ENCODE measurements at places on chromosomes 12 and 14. TPM values are rescaled to one million over a fixed set of nuclear protein-coding genes. Genes with fewer than 3 reads are reported as not detected.

DNA sequence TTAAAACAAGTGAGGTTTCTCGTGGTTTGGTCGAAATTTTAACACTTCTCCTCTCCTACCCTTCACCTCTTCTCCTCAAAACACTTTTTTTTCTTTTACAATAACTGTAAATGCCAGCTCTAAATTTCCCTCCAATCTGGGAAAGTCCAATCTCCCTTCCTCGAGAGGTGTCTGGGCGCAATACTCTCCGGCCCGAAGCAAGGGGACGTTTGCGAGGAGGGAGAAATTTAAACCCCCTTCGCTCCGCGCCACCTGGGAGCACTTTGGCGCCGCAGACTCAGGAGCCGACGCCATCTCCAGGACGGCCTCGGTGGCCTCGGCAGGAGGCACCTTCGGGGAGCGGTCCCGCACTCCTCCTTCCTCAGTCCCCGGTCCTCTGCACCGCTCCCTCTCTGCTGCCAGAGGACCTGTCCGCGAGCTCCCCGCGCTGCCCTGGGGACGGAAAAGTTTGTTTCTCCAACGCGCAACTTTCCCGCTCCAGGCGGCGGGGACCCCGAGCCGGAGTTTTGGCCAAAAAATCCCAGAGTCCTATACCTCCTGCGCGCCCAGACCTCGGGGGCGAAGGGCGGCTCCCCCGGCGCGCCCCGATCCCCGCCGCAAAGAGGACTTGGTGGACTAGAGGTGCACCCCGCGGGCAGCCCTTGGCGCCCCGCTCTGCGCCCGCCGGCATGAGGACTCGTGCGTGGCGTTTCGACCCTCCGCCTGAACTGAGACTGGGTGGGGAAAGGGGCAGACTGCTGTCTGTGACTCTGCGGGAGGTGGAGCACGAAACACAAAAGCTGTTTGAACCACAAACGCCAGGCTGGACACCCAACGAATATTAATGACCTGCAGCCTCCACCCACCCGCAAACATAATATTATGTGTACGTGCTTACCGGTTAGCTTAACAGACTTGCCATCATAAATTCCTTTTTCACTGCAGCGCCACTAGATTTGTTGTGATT is 95.2 kb upstream of the HMGA2 start:
- peak; percentile 16 for DNase-seq
- no peak overlapping the region for H3K4me3 ChIP-seq
- H3K27me3 ChIP-seq, result no peaks in the 10 kb centered on the region

DNA sequence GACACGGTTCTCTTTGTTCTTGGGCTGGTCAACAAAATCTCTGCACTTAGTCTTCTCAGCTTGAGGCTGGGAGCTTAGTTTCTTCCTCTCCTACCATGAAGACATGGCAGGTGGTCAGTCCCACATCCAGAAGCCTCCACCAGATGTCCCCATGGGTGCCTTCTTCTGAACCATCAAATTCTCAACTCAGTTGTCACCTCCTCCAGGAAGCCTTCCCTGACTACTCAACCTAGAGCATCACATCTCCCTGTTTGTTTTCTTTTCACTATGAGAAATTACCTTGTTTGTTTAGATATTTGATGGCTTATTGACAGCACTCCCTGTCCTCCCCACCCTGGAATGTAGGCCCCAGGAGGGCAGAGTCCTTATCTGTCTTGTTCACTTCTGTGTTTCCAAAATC is 84.4 kb downstream of the TBX5 start:
- no peak overlapping the region for H3K4me3 ChIP-seq
- H3K36me3 ChIP-seq, result no peaks in the 10 kb centered on the region
- H3K4me1 ChIP-seq, result no peaks in the 10 kb centered on the region
- H3K27me3 ChIP-seq, result no peaks in the 10 kb centered on the region
- H3K27ac ChIP-seq, result no peak overlapping the region

SSTR1 gene
- total RNA-seq, result 2.3 TPM

DNA sequence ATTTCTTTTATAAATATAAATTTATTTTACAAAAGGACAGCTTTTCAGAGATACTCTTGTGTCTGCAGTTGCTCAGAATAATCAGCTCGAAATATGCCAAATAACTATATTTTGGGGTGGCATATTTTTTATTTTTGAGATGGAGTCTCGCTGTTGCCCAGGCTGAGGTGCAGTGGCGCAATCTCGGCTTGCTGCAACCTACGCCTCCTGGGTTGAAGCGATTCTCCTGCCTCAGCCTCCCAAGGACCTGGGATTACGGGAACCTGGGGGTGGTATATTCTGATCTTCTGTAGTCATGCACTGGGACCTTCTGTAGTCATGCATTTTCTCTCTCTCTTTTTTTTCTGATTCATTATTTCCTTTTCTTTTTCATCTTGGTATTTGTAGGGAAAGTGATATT is 135.0 kb upstream of the AMIGO2 start:
- no peak overlapping the region for H3K4me3 ChIP-seq
- DNase-seq, result no peak
- H3K27ac ChIP-seq, result no peak overlapping the region
- no peaks in the 10 kb centered on the region for H3K36me3 ChIP-seq
- H3K27me3 ChIP-seq, result no peaks in the 10 kb centered on the region

DNA sequence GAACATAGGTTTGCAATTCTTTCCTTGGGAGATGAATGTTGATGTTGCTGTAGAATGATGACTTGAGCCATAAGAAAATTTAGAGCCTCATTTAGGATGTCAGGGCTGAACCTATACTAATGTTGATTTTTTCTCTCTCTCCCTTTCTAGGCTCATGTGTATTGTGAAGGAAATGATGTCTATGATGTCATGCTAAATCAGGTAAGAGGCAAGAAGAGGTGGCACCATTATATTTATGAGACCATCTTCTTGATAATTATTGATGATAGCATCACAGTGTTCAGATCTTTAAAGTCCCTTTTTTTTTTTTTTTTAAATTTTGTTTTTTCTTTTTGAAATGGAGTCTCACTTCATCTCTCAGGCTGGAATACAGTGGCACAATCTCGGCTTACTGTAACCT is 3.3 kb downstream of the PARP2 start:
- H3K36me3 ChIP-seq, result no peaks in the 10 kb centered on the region
- DNase-seq, result no peak
- H3K27ac ChIP-seq, result no peak overlapping the region
- H3K27me3 ChIP-seq, result no peaks in the 10 kb centered on the region

C12orf50 gene
- total RNA-seq, result 0.20 TPM

AKAP3 gene
- 2.5 TPM for total RNA-seq

AICDA gene
- total RNA-seq, result not detected

DNA sequence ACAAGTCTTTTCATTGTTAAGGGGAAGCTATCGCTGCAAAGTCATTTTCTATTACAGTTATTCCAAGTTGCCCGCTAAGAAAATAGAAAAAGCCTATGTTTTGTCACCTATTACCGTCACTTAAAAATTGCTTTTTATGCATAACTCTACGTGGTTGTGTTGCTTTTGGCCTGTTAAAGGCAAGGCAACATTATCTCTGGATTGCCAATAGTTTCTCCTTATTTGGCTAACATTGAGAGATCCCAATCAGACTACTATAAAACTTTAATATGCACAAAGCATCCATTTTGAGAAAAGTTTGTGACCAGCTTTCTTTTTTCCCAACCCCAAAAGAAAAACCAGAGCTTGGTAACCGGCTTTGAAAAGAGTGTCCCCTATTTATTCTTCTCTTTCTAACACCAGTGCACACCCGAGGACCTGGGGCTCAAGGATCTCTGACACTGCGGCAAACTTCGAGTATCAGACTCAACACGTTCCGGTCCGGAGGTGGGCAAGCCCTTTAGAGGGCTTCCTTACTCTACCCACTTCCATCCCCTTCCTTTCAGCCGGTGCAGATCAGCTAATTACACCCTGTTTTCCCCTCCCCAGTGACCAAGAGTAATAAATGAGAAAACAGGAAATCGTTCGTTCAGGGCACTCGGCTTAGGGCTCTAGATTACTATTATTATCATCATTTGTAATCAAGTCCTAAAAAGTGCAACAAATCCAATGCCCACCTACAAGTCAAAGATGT is 1.2 kb downstream of the PPP1R12A start:
- H3K4me1 ChIP-seq, result no peaks in the 10 kb centered on the region
- peak overlapping the region; percentile 94 for H3K27ac ChIP-seq
- no peaks in the 10 kb centered on the region for H3K27me3 ChIP-seq
- H3K4me3 ChIP-seq, result peak overlapping the region; percentile 85
- no peak for DNase-seq
- no peaks in the 10 kb centered on the region for H3K36me3 ChIP-seq

Data from ovary (tissue), 10 donors.